ENCODE measurements at places on chromosomes 11 and 22. TPM values are rescaled to one million over a fixed set of nuclear protein-coding genes. Genes with fewer than 3 reads are reported as not detected.

Gene OR8A1
- not detected for total RNA-seq

Gene RAG2
- total RNA-seq = not detected

- peak overlapping the region; percentile 89 for H3K27ac ChIP-seq
- no peaks in the 10 kb centered on the region for H3K27me3 ChIP-seq
- no peaks in the 10 kb centered on the region for H3K36me3 ChIP-seq
- H3K4me1 ChIP-seq = peaks cover 28% of the 10 kb centered on the region
- H3K4me3 ChIP-seq = peak overlapping the region; percentile 55
Observed at GRCh38 chr22:17243524-17243923, 24.3 kb upstream of the ADA2 start.

GRCh38 chr11:65801153-65801987, 14.5 kb downstream of the OVOL1 start:
- DNase-seq = no peak
- peaks cover 12% of the 10 kb centered on the region for H3K27me3 ChIP-seq
- H3K36me3 ChIP-seq = no peaks in the 10 kb centered on the region
- H3K4me3 ChIP-seq = no peak overlapping the region
- H3K4me1 ChIP-seq = peaks cover 7% of the 10 kb centered on the region
- H3K27ac ChIP-seq = no peak overlapping the region

DNA sequence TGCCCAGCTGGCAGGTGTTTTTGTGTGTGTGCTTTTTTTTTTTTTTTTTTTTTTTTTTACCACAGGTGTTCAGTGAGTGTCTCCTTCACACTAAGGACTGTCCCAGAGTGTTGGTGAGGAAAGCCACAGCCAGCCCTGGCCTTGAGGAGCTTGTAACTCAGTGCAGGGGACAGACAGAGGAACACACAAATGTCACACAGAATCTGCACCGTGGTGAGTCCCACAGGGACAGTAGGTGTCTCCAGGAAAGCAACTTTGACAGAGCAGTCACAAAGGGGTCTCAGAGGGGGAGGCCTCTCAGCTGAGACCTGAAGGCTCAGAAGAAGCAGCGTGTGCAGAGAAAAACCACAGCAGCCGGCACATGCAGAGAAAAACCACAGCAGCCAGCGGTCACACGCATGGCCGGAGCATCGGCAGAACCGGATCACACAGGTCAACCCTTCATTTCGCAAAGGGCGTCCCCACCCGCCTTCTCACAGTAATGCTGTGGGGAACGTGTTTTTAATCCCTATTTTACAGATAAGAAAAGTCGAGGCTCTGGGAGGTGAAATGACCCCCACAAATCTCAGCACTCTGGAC, 101.7 kb upstream of the PRR5 start:
- no peaks in the 10 kb centered on the region for H3K4me1 ChIP-seq
- H3K27me3 ChIP-seq = peaks cover 22% of the 10 kb centered on the region
- H3K27ac ChIP-seq = no peak overlapping the region
- H3K4me3 ChIP-seq = no peak overlapping the region

DNA sequence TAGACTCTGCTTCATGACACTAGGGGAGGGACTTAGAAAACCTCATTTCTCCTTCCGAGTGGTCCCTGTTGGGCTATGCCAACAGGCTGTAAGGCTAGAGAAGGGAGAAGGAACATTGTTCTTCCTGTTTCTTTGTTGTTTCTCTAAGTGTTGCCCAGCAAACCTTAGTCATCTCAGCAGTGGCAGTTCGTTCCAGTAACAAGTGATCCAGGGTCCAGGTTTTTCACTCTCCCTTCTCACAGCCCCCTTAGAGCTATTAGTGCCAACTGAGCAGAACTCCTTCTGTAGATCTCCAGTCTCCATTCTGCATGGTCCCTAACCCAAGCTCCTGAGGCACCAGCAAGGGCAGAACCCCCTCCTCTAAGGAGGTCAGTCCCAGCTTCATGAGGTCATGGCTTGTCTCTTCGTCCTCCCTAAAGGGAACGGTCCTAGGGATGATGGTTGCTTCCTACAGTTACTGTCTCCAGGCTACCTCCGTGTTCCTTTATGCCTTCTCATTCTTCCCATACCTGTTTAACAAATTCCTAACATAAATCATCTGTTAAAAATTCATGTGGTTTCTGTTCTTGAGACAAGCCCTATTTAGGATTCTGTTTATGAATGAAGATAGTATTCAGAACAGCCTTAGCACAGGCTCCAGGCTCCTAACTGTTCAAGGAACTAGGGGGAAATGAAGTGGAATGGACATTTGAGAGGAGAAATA, 168.6 kb upstream of the UBASH3B start:
- no peaks in the 10 kb centered on the region for H3K4me1 ChIP-seq
- no peak overlapping the region for H3K4me3 ChIP-seq
- H3K36me3 ChIP-seq = no peaks in the 10 kb centered on the region
- DNase-seq = no peak

Gene OR2AT4
- not detected for total RNA-seq

DNA sequence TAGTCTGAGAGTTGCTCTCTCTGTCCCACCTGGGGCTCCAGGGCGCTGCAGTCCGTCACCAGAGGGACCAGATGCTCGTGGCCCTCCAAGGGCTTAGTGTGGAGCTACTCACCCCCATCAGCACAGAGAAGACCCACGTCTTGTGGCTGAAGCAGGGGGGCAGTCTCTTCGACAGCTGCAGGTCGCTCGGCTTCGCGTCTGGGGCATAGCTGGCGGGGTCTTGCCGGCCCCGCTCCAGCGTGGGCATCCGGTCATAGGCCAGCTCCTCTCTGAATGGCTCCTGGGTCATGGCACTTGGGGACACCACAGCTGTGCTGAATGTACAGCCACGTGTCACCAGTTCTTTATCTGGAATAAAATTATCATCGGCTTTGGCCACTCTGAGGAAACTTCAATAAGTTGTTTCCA, 608 bp downstream of the MLC1 start:
- H3K36me3 ChIP-seq = peaks cover 4% of the 10 kb centered on the region
- DNase-seq = no peak
- no peak overlapping the region for H3K27ac ChIP-seq
- H3K4me1 ChIP-seq = peaks cover 5% of the 10 kb centered on the region
- H3K27me3 ChIP-seq = peaks cover 31% of the 10 kb centered on the region

DNA sequence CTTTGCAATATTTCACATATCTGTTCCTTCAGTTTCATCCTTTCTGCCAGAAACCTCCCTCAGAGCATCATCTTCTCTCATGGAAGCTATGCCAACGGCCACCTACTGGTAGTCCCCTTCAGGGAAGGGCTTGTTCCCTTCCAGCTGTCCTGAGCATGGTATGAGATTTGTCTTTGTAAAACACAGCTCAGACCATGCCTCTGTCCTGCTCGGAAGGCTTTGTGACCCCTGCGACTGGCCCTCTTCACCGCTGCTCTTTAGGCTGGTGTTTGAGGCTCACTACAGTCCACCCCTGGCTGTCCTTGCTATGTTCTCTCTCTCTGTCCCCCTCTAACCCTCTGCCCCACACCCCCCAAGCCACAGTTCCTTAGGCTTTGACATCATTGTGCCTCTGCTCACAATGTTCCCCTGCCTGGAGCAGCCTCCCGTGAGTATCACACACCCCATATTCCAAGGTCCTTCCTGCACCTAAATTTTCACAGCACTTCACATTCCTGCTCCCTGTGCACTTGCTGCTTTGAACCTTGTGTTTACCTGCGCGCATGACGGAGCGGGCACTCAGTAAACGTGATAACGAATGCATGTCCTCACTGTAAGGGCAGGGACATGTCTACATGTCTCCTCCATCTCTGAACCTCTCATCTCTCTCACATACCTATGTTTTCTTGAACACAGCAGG, 24.0 kb upstream of the ACER3 start:
- H3K27me3 ChIP-seq = peaks cover 10% of the 10 kb centered on the region
- no peak overlapping the region for H3K27ac ChIP-seq
- H3K36me3 ChIP-seq = no peaks in the 10 kb centered on the region

DNA sequence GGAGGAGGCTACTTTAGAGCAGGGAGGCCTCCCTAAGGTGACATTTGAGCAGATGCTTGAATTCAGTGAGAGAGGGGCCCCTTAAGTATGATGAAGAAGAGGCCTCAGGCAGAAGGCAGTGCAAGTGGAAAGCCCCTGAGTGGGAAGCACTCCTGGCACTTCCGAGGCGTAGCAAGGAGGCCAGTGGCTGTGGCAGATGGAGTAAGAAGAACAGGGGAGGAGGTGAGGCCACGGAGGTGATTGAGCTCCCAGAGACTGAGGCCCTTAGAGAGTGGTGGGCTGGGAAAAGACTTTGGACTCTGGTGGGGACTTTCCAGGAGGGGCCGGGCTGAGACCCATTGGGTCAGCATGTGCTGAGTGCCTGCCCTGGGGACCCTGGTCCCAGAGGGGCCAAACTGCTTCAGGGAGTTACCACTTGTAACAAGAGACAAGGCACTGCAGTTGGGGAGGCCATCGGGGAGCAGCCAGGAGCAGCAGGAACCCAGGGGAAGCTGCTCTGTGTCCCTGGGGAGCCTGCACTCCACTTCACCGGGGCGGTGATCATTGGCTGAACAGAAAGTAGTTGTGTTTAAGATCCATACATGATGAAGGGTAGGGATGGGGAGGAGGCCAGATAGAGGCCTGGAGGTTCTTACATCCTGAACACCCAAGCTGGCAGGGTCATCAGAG, 2.5 kb upstream of the CENPM start:
- H3K27ac ChIP-seq = peak overlapping the region; percentile 87
- peak overlapping the region; percentile 61 for H3K4me3 ChIP-seq
- DNase-seq = peak; percentile 44
- peaks cover 66% of the 10 kb centered on the region for H3K4me1 ChIP-seq
- H3K36me3 ChIP-seq = no peaks in the 10 kb centered on the region

- peaks cover 12% of the 10 kb centered on the region for H3K27me3 ChIP-seq
- H3K4me1 ChIP-seq = no peaks in the 10 kb centered on the region
Observed at GRCh38 chr11:2098691-2099515, 40.3 kb downstream of the IGF2 start.

DNA sequence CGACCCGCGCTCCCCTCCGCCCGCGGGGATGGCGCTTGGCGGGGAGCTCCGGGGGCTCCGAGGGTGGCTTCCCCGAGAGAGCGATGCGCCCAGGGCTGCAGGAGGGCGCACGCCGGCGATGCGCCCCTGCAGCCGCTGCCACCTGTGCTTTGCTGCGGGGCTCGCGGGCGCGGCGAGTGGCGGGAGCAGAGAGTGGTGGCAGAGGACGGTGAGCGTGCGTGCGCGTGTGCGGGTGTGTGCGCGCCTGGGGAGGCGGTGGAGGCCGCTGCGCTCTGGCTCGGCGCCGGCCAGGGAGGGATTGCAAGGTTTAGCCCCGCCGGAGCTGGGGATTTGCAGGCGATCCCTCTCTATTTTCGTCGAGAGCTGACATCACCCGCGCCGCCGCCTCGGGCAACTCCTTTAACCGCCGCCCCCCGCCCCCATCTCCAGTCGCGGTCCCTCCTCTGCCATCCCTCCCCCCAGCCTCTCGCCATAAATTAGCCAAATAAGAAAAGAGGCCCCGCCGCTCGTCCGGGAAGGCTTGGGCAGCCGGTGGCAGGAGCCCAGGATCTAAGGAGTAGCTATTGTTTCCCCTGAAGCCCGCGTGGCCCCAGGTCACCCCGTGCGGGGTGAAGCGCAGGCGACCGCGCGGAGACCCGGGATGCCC, at the start of gene SLC1A2:
SLC1A2 (minus strand) TSS at position 375 of the 646 bp plus-strand sequence. CDS start 592 bp downstream, outside the sequence.
- peaks cover 17% of the 10 kb centered on the region for H3K4me1 ChIP-seq
- peaks cover 63% of the 10 kb centered on the region for H3K27me3 ChIP-seq
- DNase-seq = no peak

DNA sequence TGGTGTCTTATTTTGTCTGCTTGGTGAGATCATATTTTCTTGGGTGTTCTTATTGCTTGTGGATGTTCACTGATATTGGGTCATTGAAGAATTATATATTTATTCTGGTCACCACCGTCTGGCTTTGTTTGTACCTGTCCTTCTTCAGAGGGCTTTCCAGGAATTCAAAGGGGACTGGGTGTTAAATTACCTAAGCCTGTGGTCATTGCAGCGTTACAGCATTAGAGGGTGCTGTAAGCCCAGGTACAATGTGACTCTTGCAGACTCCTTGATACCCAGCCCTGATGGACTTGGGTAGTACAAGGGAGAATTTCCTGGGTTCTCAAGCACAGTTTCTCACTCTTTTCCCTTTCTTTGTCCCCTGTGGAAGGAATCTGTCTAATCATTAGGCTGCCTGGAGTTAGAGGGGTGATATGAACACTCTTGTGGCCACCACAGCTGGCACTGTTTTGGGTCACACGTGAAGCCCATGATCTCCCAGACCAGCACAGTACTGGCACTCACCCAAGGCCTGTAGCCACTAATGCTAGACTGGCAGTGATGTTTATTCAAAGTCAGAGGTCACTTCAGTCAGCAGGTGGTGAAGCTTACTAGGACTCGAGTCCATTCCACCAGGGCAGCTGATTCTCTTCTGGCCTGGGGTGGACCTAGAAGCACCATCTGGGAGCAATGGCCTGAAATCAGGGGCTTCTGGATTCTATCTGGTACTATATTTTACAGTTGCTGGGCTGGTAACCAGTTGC, 56.1 kb upstream of the NARS2 start:
- H3K27ac ChIP-seq = no peak overlapping the region
- no peak for DNase-seq
- peaks cover 4% of the 10 kb centered on the region for H3K36me3 ChIP-seq
- no peaks in the 10 kb centered on the region for H3K4me1 ChIP-seq
- H3K4me3 ChIP-seq = no peak overlapping the region

Gene POTEH
- total RNA-seq = not detected

DNA sequence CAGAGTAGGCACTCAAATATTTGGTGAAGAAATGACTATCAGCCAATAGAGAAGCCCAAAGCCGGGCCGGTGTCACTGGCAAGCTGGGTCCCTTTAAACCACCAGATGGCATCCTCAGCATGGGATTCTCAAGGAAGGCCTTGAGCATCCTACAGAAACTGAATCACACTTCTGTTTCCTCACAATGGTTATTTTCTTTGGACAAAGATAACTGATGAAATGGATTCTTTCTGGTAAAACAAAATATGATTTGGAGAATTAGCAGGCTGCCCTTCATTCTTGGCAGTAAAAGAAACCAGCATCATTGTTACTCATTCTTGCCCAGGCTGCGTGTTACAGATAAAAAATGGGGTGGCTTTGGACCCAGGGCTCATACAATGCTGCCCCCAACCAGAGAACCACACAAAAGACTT, 30.3 kb upstream of the ASPHD2 start:
- peaks cover 5% of the 10 kb centered on the region for H3K4me1 ChIP-seq
- no peaks in the 10 kb centered on the region for H3K36me3 ChIP-seq

Gene DLG2
- 2.7 TPM for total RNA-seq

DNA sequence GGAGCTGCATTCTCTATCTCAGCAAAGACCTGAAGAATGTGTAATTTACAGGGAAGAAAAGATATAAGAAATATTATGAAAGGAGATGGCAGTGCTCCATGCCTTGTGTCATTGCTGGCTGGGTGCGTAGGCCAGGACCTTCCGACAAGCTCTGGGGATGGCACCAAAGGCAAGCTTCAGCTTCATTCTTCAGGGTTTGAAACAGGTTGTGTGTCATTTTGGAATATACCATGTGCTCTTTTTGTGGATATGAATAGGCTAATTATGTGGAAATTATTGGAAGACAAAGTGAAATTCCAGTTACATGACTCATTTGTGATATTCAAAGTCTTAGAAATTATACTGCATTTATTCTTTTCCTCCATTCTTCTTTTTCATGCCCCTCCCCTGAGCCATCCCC, 5.7 kb upstream of the KIRREL3 start:
- no peak for DNase-seq
- H3K36me3 ChIP-seq = no peaks in the 10 kb centered on the region
- peaks cover 34% of the 10 kb centered on the region for H3K27me3 ChIP-seq
- H3K27ac ChIP-seq = no peak overlapping the region

Gene GNG3
- total RNA-seq = 1.8 TPM

GRCh38 chr11:73273222-73273895, 1.2 kb downstream of the P2RY6 start:
- DNase-seq = no peak
- H3K4me1 ChIP-seq = peaks cover 20% of the 10 kb centered on the region
- H3K27me3 ChIP-seq = no peaks in the 10 kb centered on the region
- no peak overlapping the region for H3K4me3 ChIP-seq
- no peaks in the 10 kb centered on the region for H3K36me3 ChIP-seq

- H3K27ac ChIP-seq = no peak overlapping the region
- no peaks in the 10 kb centered on the region for H3K4me1 ChIP-seq
- no peak overlapping the region for H3K4me3 ChIP-seq
- no peaks in the 10 kb centered on the region for H3K36me3 ChIP-seq
- H3K27me3 ChIP-seq = peaks cover 16% of the 10 kb centered on the region
Observed at GRCh38 chr11:107733518-107733917, 21.7 kb upstream of the SLN start.
